A549 treated with Mapracorat at 1 μM for 4 hours (cell line): ENCODE measurements at places on chromosomes 11 and 22. TPM values are rescaled to one million over a fixed set of nuclear protein-coding genes. Genes with fewer than 3 reads are reported as not detected.

The UBQLN3 gene
- total RNA-seq, result not detected in 5 replicates

The MUC5AC gene
- total RNA-seq, result 1.1 to 2.7 TPM (median 1.8 TPM) in 5 replicates

The SCUBE1 gene
- total RNA-seq, result 0.02 to 0.26 TPM (median 0.06 TPM) in 5 replicates

The TMPRSS13 gene
- not detected in 5 replicates for total RNA-seq

The MAPK8IP2 gene
- total RNA-seq, result 2.2 to 4.4 TPM (median 3.6 TPM) in 5 replicates

The ADAMTS8 gene
- 0.86 to 1.4 TPM (median 1.1 TPM) in 5 replicates for total RNA-seq

The LIPT2 gene
- total RNA-seq, result 1.7 to 2.8 TPM (median 2.1 TPM) in 5 replicates

The SLCO2B1 gene
- 2.9 to 3.9 TPM (median 3.5 TPM) in 5 replicates for total RNA-seq

The KCNJ4 gene
- 0.18 to 0.56 TPM (median 0.35 TPM) in 5 replicates for total RNA-seq

The ZNF280B gene
- total RNA-seq, result 1.0 to 1.8 TPM (median 1.4 TPM) in 5 replicates

The HBD gene
- total RNA-seq, result not detected in 5 replicates

The OR52I2 gene
- not detected in 5 replicates for total RNA-seq

The TMPRSS4 gene
- 0.70 TPM in 1 of 5 replicates, not detected in the others for total RNA-seq

The CNGA4 gene
- 0.11 TPM in 1 of 5 replicates, not detected in the others for total RNA-seq

The BIK gene
- total RNA-seq, result 1.1 to 2.1 TPM (median 1.8 TPM) in 5 replicates

The GP1BB gene
- 0.19 to 1.9 TPM (median 1.5 TPM) in 5 replicates for total RNA-seq

The ANO1 gene
- total RNA-seq, result 1.6 to 2.4 TPM (median 2.2 TPM) in 5 replicates

The TIGD3 gene
- total RNA-seq, result 0.42 to 0.92 TPM (median 0.82 TPM) in 5 replicates

The THOC5 gene
- 27.3 to 34.6 TPM (median 32.0 TPM) in 5 replicates for total RNA-seq

The SIRT3 gene
- 18.1 to 24.4 TPM (median 19.8 TPM) in 5 replicates for total RNA-seq

The CD3E gene
- not detected in 5 replicates for total RNA-seq

The E2F8 gene
- 5.5 to 7.4 TPM (median 6.3 TPM) in 5 replicates for total RNA-seq

The PANX3 gene
- not detected in 5 replicates for total RNA-seq

The KCNJ1 gene
- 0.06 TPM in 1 of 5 replicates, not detected in the others for total RNA-seq

The ABCC8 gene
- 5.7 to 9.5 TPM (median 7.6 TPM) in 5 replicates for total RNA-seq

The PHOX2A gene
- not detected in 5 replicates for total RNA-seq

The DNAJB7 gene
- not detected in 5 replicates for total RNA-seq

The PHF21B gene
- total RNA-seq, result 0.61 to 1.1 TPM (median 0.98 TPM) in 5 replicates

The FANCF gene
- 5.7 to 8.6 TPM (median 7.2 TPM) in 5 replicates for total RNA-seq

The PGM2L1 gene
- 10.7 to 17.8 TPM (median 16.3 TPM) in 5 replicates for total RNA-seq

The MMP7 gene
- total RNA-seq, result 21.9 to 32.0 TPM (median 23.4 TPM) in 5 replicates

The SAMM50 gene
- total RNA-seq, result 42.9 to 45.6 TPM (median 44.6 TPM) in 5 replicates

The CHADL gene
- not detected in 5 replicates for total RNA-seq
